ENCODE measurements at places on chromosomes 11 and 22.

DNA sequence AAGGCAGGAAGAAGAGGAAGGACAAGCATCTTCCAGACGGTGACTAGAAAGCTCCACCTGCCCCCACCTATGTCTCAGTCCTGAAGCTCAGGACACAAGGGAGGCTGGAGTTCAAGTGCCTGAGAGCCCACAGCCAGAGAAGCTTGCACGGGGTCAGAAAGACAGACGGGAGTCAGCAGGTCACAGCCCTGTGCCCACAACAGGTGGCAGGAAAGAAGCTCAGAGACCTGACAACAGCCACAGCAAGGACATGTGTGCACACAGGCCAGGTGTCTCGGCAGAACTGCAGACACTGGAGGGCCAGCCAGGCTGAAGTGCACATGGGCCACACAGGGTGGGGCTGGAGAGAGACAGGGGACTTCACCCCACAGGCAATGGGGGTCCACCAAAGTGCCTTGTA, 37.2 kb upstream of the MOB2 start:
- DNase-seq: no peak

DNA sequence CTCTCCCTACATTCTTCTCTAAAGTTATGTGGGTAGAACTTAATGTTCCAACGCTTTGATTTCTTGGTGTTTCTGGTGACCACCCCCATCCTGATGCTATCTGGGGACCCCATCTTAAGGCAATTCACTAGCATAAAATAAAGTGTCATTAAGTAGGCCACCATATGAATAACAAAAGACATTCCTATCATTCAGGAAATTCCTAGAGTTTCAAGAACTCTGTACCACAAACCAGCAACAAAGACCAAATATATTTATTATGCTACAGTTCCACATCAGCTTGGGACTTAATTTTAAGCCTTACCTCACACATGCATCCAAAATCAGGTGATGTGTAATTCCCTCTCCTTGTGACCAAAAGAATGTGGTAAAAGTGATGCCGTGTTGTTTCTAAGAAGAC, 254.6 kb upstream of the LRRC4C start:
- no peak for DNase-seq

- no peak for DNase-seq
Measured at GRCh38 chr11:70303070-70303469, 32.6 kb downstream of the PPFIA1 start.

DNA sequence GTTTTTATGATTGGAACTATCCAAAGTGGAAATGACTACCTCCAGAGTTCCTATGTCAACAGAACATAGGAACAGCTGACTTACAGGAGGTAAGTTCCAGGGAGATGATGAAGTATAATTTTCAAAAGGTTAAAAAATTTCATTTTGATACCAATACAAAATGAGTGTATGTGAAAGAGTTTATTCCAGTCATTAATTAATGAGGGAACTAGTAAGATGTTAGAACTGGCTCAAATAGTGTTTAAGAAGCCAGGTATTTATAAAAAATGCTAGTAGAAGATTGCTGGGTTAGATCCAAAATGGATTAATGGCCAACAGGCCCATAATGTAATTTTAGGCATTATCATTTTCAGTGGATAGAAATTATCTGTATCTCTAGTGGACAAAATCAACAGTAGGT, 227.7 kb upstream of the ZBED5 start:
- no peak for DNase-seq

DNA sequence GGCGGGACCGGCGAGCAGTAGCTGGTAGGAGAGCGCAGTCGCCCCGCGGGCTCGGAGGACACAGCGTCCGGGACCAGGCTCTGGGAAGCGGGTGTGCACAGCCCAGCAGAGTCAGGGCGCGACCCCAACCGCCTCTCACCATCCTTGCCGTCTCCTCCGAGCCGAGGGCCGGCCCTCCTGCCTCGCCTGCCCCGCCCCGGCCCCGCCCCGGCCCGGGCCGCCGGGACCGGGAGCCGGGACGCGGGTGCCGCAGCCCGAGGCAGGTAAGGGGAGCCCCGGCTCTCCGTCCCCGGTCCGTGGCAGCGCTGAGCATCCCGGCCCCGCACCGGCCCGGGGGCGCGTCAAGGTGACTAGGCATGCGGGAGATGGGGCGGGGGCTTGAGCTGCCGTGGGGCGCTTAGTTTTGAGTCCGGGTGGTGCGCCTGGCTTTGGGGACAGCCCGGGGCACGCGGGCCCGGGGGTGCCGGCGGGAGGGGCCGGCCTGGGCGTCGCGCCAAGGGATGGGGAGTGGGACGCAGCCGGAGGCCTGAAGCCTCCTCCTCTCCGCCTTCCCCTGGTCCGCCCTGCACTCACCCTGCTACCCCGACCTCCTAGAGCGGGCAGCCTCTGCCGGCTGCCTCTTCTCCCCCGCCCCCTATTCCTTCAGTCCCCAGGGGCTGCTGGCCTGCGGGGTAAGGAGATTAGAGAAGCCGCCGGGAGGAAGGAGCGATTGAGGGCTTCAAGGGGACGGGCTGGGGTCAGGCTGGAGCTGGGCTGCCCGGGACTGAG, at the start of gene ABCG4:
ABCG4 (plus strand) TSS at position 35 of the 768 bp plus-strand sequence. CDS start 914 bp downstream, outside the sequence.
- DNase-seq: peak; percentile 20

GRCh38 chr11:7186190-7186589, 65.5 kb upstream of the SYT9 start:
- no peak for DNase-seq

- DNase-seq: no peak
Measured at GRCh38 chr11:110318638-110319404, 22.4 kb upstream of the RDX start.

GRCh38 chr22:48396785-48397530, 1430.7 kb downstream of the BRD1 start:
- DNase-seq: no peak

- no peak for DNase-seq
Measured at GRCh38 chr22:23192558-23192957, 12.2 kb downstream of the BCR start.

- no peak for DNase-seq
Measured at GRCh38 chr11:93783765-93784144, 327 bp upstream of the MED17 start.

DNA sequence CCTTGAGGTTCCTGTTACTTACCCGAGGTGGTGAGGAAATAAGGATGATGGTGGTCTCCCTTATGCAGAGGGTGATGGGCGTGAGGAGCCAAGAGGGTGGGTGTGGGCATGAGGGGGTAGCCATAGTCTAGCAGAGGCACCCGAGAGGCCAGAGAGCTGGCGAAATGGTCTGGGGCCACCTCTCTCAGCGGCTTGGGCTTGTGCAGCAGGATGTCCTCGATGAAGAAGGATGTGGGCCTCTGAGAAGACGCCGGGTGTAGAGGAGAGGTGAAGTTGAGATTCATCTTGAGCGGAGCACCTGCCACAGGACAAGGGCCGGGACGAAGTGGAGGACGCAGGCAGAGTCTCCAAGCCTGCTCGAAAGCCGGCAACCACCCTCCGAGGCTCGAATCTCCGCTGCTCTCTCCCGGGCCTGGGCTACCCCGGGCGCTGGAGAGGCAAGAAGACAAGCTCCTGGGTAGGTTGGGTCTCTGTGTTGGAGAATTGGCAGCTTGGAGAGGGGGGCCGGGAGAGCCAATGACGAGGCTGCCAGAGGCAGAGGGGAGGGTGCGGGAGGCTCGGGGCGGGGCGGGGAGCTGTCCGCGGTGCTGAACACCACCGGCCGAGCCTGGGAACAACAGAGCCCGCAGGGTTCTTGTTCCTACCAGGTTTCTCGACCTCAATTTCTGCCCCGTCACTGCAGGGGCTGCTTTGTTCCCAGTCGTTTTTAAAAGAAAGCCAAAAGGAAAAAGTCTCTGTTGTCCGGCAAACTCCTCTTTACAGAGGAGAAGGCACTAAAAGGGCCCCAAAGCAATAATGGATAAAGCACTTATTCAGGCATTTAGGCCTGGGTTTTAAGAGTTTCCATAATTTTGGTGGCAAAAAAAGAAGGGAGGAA, at the start of gene BSX:
BSX (minus strand) TSS at position 447 of the 877 bp plus-strand sequence; CDS start at position 284, 163 bp downstream.
- DNase-seq: no peak

Data from amygdala (tissue), 56 donors.